ENCODE measurements at places on chromosomes 7 and 10.

DNA sequence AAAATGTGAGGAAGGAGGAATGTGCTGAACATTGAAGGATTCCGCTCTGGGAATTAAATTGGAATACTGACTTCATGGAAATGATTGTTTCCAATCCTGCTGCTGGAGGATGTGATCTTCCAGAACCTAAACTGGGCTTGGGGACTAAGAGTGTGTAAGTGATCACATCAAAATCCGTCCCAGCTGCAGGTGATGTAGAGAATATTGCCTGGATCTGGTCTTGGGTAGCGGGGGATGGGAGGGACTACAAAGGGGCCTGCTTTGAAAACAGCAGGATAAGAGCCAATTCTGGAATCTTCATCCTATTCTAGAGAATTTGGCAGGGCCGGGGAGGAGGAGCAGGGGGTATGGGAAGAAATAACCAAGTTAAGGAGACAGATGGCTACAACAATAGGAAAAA is 552.2 kb upstream of the FZD8 start:
- DNase-seq, result no peak

- no peak for DNase-seq
These were observed 223.5 kb downstream of the DNAJB6 start for GRCh38 chr7:157560258-157560654.

- no peak for DNase-seq
These were observed 33.0 kb downstream of the FAM25A start for GRCh38 chr10:87053111-87053510.

- no peak for DNase-seq
These were observed 38.9 kb upstream of the RHEB start for GRCh38 chr7:151558575-151558974.

GRCh38 chr7:97145068-97145467 is 27.6 kb downstream of the SDHAF3 start:
- DNase-seq, result peak; percentile 59

GRCh38 chr10:79162861-79163665 is 94.3 kb downstream of the ZMIZ1 start:
- DNase-seq, result no peak

DNA sequence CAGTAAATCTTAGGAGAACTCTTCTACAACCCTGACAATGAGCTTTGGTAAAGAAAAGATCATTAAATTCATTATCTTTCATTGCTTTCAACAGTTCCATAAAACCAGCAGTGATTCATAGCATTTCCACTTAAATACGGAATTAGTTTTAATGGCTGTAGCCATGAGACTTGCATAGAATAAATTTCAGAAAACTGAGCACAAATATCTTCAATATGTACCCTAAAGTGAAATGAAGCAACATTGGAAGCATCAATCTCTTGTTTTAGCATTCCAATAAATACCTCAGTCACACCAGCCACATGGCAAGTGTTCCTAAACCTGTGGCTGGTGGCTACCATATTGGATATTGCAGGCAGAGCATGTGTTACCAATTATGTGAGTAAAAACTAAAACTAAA is 3.6 kb upstream of the RARRES2 start:
- DNase-seq, result no peak

DNA sequence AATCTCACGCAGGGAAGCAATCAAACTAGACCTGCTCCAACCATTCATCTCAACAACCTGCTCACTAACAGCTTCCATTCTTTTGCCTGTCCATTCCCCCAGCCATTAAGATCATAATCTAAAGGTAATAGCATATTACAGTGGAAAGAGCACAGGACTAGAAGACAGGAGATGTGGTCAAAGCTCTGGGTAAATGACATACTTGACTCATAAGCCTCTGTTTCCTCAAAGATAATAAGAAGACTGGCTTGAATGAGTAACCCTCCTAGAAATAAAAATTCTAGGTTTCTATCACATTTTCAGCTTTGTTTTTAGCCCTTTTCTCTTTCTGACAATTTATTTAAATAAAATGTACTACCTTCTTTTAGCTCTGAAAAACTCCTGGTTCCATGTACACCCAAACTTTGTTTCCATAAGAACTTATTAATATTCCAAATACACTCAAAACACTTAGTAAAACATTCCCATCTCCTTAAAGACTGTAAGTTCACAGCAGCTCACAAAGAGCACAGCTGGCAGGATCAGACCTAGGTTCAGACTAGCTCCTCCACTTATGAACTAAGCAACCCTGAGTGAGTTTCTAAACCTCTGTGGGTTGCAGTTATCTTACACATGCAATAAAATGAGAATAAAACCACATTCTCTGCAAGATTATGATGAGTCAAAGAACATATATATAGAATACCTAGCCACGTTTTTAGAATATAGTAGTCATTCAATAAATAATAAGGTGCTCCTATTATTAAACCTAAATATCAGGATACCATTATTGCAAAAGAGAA is 11.6 kb downstream of the FAM204A start:
- no peak for DNase-seq

DNA sequence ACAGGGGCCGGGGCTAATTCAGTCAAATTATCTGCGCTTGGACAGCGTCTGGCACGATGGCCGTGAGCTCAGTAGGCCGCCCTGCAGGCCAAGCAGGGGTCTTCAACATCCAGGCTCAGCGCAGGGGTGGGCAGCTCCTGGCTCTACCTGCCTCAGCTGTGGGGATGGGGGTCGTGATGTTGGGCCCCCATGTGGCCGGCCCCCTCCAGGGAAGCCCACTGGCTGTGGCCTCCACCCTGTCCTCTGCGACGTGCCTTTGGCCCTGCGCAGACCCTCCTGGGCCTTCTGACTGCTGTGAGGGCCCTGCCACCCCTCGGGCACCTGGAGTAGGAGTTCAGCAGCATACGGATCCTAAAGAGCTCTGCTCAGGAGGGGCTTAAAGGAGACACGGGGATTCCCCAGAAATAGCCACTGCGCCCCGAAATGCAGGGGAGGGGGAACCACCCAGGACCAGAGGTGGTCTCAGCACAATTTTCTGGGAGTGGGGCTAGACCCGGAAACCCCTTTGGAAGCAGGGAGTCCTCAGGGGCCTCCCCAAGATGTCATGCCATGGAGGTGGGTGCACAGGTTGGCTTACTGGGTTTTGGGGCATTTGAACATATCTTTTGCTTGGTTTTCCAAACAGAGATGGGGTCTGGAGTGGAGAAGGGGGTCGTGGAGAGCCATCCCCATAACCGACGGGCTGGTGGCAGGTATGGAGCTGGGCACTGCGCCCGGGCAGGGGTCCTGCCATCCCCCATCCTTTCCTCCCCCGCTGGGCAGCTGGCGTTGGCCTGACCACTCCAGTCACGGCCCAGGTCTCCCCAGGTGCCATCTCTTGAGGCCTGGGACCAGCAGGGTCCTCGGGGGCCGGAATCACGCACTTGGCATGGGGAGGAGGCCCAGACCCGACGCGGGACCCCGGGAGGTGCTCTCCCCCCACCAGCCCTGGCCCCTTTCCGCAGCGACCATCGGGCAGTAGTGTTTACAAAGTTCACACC is 4.0 kb upstream of the ADAP1 start:
- no peak for DNase-seq

DNA sequence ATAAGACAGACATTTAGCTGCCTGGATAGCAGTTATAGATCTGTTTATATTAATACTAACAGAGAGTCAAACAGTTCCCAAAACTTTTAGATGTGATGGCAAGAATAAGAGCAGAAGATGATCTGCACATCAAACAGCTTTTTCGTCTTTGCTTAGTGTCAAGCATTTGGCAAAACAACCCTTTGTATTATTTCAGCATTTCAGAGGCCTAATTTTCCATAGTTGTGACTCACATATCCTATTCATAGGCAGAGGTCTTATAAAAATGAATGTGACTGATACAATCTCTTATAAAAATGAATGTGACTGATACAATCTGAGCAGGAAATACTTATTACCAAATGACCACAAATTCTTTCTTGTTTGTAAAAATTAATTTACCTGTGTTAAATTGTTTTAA is 71.2 kb downstream of the LRRTM3 start:
- DNase-seq, result no peak

Measured in suppressor macrophage treated with lipopolysaccharide for 1 hour (primary cell).